Dermis blood vessel endothelial cell (primary cell): ENCODE measurements at places on chromosomes 2 and 18. TPM values are rescaled to one million over a fixed set of nuclear protein-coding genes. Genes with fewer than 3 reads are reported as not detected.

PLCL1 gene
- 0.51 and 0.68 TPM in 2 replicates for total RNA-seq

CDH20 gene
- under 0.01 TPM in 1 of 2 replicates, not detected in the other for total RNA-seq

ARHGEF4 gene
- 0.33 and 0.68 TPM in 2 replicates for total RNA-seq

GALM gene
- 6.3 and 18.2 TPM in 2 replicates for total RNA-seq

PLEK gene
- 0.17 TPM in 1 of 2 replicates, not detected in the other for total RNA-seq

HAAO gene
- not detected in 2 replicates for total RNA-seq

TBR1 gene
- not detected in 2 replicates for total RNA-seq

EPG5 gene
- 19.2 and 23.3 TPM in 2 replicates for total RNA-seq

TLX2 gene
- 0.17 TPM in 1 of 2 replicates, not detected in the other for total RNA-seq

CNGA3 gene
- total RNA-seq = under 0.01 TPM in 1 of 2 replicates, not detected in the other

ALPI gene
- not detected in 2 replicates for total RNA-seq

TMEM247 gene
- total RNA-seq = not detected in 2 replicates

ALPG gene
- total RNA-seq = 0.05 TPM in 1 of 2 replicates, not detected in the other

KLHL30 gene
- total RNA-seq = not detected in 2 replicates

NT5DC4 gene
- total RNA-seq = not detected in 2 replicates

TDRD15 gene
- not detected in 2 replicates for total RNA-seq
